Stimulated activated CD8-positive, alpha-beta memory T cell treated with anti-CD3 and anti-CD28 coated beads, Interleukin-15, amount 100 ng/mL, for 24 hours (primary cell): ENCODE measurements at places on chromosomes 16 and 17.

DNA sequence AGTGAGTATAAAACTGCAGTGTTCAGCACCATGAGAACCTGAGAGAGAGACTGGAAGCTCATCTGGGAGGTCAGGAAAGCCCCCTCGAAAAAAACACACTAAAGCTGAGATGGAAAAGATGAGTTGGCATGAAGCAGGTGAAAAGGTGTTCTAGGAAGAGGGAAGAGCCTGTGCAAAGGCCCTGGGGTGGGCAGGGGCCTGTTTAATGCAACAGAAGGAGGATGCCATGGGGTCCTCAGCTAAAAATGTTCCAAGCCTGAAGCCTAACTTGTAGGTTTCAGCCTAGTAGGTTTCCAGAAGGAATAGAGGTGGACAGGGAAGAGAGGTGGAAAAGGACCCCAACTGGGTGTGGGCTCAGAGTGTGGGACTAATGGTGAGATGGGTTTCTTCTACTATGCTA, 242.3 kb upstream of the ZFHX3 start:
- no peak for DNase-seq

GRCh38 chr17:78839762-78840529, 668 bp downstream of the USP36 start:
- DNase-seq, result no peak

GRCh38 chr17:28204244-28204643, 114.8 kb upstream of the TMEM97 start:
- DNase-seq, result no peak

GRCh38 chr16:67177743-67178699, 5.7 kb downstream of the MATCAP1 start:
- no peak for DNase-seq

DNA sequence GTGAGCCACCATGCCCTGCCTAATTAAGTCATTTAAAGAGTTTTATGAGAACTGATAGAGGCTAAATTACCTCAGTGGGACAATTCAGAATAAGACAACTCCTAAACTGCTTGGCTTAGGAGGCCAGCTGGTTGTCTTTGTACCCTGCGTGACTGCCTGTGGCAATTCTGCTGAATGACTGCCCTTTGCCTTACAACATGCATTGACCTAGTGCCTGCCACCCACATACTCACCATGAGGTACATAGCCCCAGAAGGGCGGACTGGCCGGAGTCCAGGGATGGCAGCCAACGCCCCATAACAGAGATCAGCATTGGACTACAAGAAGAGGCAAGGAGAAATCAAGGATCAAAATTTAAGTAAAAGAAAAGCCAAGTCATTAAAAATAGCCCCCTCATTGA, 7.3 kb downstream of the TAT start:
- DNase-seq, result no peak

GRCh38 chr17:56978441-56979090, 635 bp downstream of the SCPEP1 start:
- DNase-seq, result no peak

DNA sequence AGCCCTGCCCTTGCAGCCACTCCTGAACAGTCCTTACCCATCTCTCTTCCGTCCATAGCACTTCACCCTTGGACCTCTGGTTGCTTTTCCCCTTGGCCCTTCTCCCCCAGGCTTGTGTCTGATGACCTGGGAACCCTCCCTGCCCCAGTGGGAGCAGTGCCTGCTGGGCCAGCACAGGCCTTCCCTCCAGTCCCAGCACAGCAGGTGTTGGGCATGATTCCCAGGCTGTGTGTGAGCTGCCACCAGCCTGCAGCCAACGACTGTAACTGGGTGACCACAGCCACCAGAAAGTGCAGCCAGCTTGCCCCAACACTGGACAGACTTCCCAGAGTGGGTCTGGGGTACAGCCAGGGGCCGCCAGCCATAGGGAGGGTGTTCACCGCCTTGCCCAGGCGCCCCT, 30.0 kb downstream of the CRAMP1 start:
- no peak for DNase-seq

GRCh38 chr17:1785930-1786329, 24.1 kb downstream of the SERPINF1 start:
- DNase-seq, result no peak

- DNase-seq, result no peak
These were observed 946 bp upstream of the TMEM256 start for GRCh38 chr17:7404737-7405349.

- no peak for DNase-seq
These were observed at the start of gene PRSS53 for GRCh38 chr16:31088459-31089183. Gene PRSS53, minus strand, starts transcription at chr16:31088943. Its CDS starts 134 bp downstream, at chr16:31088809.

GRCh38 chr16:85935391-85935973, 36.5 kb downstream of the IRF8 start:
- DNase-seq, result no peak

GRCh38 chr17:77365584-77366186, 224.9 kb downstream of the SEC14L1 start:
- no peak for DNase-seq

GRCh38 chr17:57422574-57423164, 166.3 kb downstream of the MSI2 start:
- DNase-seq, result no peak

DNA sequence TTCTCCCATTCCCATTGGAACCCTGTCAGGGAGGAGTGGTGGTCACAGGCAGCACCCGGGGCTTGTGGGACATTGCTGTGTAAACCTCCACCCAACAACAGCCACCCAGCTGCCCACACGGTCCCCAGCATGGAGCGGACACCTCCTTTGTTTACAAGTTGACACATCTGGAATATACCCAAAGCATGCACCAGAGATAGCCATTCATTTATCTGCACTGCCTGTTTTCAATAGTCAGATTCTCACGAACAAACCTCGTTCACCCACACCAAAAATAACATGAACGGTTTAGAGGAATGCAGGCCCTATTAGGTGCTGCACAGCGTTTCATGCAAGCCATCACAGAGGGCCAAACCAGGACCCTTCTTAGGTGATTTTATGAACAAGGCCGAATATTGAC, 244.8 kb downstream of the FOXL1 start:
- DNase-seq, result no peak

- no peak for DNase-seq
These were observed 13.3 kb upstream of the COG7 start for GRCh38 chr16:23466162-23466885.

- no peak for DNase-seq
These were observed 47.8 kb upstream of the TBX2 start for GRCh38 chr17:61351745-61352407.

DNA sequence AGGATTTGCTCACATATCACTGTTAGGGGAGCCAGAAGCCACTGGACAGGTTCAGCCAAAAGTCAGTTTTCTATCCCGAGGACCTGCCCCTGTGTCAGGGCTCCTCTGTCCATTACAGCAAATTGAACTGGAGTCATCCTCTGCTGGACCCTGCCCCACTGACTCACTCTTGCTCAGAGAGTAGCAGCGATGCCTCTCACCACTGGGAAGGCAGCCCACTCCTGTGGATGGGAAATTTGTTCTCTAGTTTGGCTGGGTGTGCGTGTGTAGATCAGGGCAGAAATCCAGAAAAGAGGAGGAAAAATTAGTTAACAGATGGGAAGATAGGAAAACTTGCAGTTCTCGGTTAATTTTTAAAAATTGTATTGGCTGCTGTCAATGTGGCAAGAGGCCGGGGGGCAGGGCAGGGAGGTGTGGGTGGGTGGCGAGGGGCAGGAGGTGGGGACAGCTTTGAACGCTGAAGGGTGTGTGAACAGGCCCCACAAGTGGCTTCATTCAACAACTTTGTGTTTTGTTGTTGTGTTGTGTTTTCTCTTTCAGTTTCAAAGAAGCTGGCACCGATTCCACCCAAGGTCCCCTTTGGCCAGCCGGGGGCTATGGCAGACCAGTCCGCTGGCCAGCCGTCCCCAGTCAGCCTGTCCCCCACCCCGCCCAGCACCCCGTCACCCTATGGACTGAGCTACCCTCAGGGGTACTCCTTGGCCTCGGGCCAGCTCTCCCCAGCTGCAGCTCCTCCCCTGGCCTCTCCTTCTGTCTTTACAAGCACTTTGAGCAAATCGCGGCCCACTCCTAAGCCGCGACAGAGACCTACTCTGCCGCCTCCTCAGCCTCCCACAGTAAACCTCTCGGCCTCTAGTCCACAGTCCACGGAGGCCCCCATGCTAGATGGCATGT, 33.6 kb downstream of the ELAC2 start:
- DNase-seq, result no peak

- no peak for DNase-seq
These were observed 3.0 kb downstream of the SECTM1 start for GRCh38 chr17:82330322-82331239.

DNA sequence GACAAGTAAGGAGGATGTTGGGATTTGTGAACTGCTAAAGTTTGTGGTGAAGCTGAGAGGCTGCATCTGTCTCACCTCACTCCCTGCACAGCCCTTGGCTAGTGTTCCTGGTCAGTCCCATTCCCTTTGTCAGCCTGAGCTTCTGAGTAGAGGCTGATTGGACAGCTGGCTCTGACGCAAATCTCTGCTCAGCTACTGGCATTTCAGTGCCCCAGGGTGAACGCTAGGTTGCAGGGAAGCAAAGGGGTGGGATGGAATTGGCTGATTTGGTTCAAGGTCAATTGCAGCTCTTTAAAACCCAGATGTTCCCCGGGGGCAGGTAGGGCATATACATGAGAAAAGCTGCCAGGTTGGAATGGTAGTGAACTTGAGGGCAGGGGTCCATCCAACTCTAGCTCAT, 23.1 kb upstream of the CNOT1 start:
- no peak for DNase-seq

- DNase-seq, result no peak
These were observed 2.1 kb upstream of the MRC2 start for GRCh38 chr17:62625184-62625869.

- DNase-seq, result no peak
These were observed 86.0 kb downstream of the RPTOR start for GRCh38 chr17:80630560-80631120.

GRCh38 chr17:39461926-39462569, 762 bp downstream of the CDK12 start:
- DNase-seq, result no peak

GRCh38 chr17:74633326-74633725, 9.8 kb upstream of the CD300E start:
- DNase-seq, result no peak
